ENCODE measurements at places on chromosomes 11 and 22.
A peak's percentile ranks its signal among the peaks of the same experiment; 100 is the strongest.

DNA sequence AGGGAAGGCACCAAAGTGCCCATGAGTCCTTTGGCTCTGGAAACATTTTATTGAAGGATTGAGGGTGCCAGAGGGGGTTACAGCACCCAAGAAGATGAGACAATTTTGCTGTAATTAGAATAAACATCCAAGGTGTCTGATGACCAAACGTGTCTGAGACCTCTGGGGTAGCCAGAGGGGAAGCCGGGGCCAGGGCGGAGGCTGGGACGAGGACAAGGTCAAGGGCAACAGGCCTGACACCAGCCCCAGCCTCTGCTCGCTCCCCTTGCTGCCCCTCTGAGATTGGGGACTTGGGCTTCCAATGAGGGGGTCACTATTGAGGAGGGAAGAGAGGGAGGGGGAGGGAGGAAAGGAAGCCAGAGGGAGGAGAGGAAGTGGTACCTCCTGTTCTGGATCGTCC lies 25.6 kb downstream of the TMPRSS6 start:
- no peak for DNase-seq

- no peak for DNase-seq
Observed at GRCh38 chr22:41779929-41780505, 20.5 kb upstream of the CCDC134 start.

DNA sequence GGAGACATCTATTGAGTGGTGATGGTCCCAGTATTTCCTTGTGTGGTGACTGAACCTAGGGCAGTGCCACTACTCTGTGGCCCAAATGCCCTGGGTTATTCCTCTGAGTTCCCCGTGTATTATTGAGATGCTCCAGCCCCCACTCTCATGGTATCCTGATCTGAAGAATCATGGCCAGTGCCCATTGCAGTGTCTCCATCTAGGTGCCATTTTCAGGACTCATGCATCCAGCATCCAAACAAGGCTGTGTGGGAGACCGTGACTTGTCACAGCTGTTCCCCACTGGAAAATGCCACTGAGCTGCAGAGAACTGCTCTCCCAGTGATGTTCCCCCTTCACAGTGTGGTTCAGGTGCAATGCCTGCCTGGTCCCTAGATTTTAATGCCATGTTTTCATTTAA lies 24.7 kb downstream of the GGTLC2 start:
- no peak for DNase-seq

DNA sequence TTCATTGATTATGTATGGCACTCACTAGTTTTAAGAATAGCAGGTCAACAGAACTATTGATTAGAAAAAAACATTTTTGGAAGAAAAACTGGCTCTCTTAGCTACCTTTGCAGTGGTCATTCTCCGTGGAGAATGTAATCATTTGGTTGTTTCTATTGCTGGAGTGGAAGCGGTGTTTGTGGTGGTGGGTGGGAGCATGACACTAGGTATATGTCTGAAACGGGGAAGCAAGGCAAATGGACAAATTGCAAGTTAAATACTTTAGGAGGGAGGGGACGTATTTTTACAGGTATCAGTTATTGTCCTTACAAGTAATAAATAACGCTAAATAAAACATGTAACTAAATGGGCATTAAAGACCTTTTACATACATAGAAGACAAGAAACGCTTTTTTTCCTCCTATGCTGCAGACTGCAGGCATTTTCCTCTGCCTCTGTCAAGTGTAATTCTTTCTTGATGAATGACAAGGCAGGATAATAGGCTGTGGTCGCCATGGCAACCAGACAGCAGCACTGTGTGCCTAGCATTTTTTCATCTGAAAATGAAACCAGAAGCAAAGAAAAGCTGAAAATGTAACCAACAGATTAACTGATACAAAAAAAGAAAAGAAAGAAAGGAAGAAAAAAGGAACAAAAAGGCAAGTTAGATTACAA lies 46.2 kb downstream of the BLID start:
- no peak for DNase-seq

GRCh38 chr22:50469377-50470305 lies 5.2 kb downstream of the SBF1 start:
- DNase-seq = peak; percentile 96

DNA sequence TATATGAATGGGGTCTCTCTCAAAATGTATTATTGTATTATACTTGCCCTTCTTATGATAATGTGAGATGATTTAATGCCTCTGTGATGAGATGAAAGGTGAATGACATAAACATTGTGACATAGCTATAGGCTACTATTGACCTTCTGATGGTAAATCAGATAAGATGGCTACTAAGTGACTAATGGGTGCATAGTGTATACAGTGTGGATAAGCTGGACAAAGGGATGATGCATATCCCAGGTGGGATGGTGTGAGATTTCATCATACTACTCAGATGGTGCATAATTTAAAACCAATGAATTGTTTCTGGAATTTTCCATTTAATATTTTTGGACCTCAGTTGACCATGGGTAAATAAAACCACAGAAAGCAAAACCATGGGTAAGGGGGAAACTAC lies 243.5 kb downstream of the SBF2 start:
- no peak for DNase-seq

- DNase-seq = no peak
Observed at GRCh38 chr11:118843565-118843964, 40.1 kb upstream of the CXCR5 start.

GRCh38 chr22:47376901-47377505 lies 614.6 kb downstream of the TBC1D22A start:
- DNase-seq = no peak

DNA sequence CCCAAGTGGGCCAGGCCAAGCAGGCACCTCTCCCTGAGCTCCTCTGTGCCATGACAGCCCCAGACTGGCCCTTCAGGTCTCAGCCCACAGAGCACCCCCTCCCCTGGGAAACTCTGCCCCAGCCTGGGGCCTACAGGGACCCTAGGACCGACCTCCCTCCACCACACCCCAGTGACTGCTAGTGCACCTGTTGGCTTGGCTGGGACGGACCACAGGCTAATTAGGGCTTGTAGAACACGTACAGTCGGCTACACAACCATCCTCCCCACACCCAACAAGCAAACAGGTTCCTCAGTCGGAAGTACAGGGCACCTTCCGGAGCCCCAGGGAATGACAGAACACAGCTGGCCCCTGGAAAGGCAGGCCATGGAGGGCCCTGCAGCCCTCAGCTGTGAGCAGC lies 4.3 kb downstream of the SBF1 start:
- no peak for DNase-seq

DNA sequence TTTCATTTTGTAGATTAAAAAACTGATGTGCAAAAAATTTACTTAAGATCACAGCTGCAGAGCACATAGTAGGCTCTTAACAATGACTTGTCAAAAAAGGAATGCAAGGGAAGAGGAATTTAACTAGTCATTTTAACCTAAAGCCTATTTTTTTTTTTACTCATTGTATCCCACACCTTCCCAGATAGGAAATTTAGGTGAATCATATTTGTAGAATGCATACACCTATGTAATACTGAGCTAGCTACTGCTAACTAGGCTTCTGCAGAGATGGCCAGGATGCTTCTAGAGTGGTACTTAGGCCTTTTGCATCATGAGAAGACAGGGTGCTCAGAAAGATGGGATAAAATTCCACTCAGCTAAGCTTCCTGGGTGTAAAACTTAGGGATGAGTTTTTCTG lies 387.3 kb downstream of the AASDHPPT start:
- no peak for DNase-seq

GRCh38 chr11:110434952-110435779 lies 5.4 kb downstream of the FDX1 start:
- DNase-seq = no peak

- DNase-seq = no peak
Observed at GRCh38 chr11:68035266-68035876, 3.5 kb upstream of the TCIRG1 start.

GRCh38 chr22:22935056-22935545 lies 47.5 kb downstream of the IGLL5 start:
- no peak for DNase-seq

DNA sequence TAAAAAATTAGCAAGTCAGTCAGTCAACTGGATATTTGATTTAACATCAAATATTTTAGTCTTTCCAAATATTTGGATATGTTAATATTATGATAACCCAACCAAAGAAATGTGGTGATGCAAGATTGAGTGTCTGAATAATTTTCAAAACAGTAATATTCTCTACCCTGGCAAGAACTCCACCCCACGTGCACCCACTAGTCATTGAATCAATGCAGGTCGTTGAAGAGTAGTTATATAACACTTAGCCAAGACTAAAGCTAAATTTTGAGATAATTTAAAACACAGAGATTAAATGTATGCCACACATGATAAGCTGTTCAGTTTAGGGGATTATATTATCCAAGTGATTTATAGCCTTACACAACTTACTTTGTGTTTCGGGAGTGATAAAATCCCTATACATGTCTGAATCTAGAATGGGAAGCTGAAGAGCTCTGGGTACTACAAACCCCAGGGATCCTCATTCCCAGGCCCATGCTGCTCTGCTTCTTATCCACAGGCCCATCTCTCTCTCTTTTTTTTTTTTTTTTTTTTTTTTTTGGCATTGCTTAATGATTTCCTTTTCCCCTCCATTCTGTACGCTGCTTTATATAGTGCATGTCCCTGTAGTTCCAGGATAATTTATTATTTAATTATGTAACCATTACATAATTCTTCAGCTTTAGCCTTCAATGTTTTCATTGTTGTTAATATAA lies 392.9 kb downstream of the NTM start:
- DNase-seq = no peak

DNA sequence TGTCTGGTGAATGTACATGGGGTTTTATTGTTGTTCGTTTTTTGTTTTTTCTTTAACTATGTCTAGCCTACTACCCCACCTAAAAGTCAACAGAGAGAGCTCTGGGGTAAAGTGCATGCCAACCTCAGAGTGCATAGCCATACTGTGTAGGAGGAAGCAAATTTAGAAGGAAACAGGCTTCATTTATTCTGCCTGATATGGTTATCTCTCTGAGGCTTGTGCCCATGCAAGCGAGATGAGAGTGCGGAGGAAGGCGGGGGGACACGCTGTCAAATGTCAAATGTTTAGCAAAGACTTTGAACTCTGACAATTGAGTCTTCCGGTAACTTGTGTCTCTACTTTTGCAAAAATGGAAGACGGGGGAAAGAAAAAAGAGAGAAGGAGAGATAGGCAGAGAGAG lies 295.5 kb downstream of the ETS1 start:
- DNase-seq = peak; percentile 25

DNA sequence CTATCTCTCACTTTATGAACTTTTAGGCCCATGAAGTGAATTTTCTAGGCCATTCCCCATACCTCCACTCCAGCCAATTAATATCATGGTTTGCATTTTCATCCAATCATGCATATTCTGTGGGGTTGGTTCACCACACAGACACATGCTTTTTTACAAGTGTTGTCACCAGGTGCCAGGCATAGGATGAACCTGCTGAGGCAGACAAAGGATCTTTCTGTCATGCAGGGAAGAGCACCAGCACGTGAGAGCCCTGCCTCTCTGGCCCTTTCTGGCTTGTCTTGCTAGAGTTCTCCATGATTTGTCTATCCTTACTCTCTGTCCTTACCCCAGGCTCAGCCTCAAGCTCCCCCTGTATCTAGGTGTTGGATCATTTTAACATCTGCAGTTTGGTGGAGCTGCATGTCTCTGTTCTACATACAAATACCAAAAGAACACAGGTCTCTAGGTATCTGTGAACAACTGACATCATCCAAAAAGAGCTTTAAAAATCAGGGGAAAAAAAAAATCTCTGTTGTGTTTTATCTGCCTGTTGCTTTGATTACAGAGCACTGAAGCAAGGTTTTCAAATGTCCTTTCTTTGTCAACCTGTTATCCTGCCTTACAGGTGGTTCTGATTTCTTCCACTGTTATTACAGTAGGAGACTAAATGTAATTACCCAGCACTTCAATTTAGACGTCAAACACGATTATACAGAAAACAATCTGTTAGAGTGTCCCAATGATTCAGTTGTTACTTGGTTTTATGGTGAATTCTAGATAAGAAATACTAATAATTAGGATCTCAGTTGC lies 58.4 kb upstream of the GRAMD1B start:
- no peak for DNase-seq

- DNase-seq = no peak
Observed at GRCh38 chr11:112113539-112114457, 27.1 kb downstream of the SDHD start.

GRCh38 chr22:24948356-24949202 lies 2.1 kb upstream of the LHFPL7 start:
- DNase-seq = no peak

GRCh38 chr22:45235101-45235777 lies 5.5 kb downstream of the KIAA0930 start:
- no peak for DNase-seq

GRCh38 chr22:42930810-42931420 lies 73.8 kb upstream of the ARFGAP3 start:
- DNase-seq = no peak

DNA sequence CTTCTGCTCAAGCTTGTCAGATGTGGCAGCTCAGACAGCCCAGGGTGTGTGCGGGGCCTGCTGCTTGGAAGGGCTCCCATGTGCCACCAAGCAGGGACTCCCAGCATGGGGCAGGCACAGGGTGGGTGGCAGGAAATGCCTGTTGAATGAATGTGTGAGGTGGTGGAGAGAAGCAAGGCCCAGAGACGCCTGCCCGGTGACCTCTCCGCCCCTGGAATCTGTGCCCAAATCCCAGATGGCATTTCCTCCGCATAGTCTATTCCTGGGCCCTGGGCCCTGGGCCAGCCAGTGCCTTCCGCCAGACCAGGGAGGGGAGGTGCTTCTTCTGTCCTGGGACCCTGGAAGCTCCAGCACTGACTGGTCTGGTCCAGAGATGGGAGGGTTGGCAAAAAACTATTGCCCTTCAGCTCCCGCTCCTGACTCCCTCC lies 3.7 kb downstream of the CST6 start:
- DNase-seq = no peak

DNA sequence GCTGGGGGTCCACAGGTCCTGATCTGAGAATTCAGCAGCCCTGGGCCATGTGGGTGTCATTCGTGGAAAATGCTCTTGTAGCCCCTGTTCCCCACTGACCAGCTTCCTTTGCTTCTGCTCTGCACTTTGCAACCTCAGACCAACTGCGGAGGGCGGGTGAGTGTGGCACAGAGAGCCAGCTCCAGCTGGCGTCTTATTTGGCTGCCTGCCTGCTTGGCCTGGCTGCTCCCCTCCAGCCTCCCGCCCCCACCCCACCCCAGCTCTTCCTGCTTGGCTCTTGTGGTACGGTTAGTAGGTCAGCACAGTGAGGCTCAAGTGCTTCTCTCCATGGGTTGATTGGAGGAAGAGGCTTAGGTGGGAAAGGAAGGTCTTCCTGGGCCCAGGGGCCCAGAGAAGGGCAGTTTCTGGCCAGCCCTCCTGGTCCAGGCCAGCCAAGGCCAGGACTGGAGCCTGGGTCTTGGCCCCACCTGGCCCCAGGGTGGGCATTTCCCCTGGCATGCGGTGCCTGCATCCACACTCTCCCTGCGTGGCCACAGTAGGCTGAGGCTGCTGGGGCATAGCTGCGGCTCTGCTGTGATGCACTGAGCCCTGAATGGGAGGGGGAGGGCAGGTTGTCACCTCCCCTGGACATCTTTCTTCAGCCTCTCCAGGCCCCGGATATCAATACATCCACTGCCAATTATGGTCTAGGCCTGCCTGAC lies 26.5 kb downstream of the MYO7A start:
- DNase-seq = no peak

- no peak for DNase-seq
Observed at GRCh38 chr22:32097018-32097417, 54.0 kb downstream of the SLC5A1 start.

- no peak for DNase-seq
Observed at GRCh38 chr11:113505046-113505445, 29.8 kb upstream of the DRD2 start.

All from activated CD8-positive, alpha-beta memory T cell treated with anti-CD3 and anti-CD28 coated beads for 1 hour (primary cell).